ENCODE measurements at places on chromosomes 5 and 9. TPM values are rescaled to one million over a fixed set of nuclear protein-coding genes. Genes with fewer than 3 reads are reported as not detected.

The ADAMTS16 gene
- 1.0 TPM for total RNA-seq

GRCh38 chr5:135876146-135876545 is 19.5 kb downstream of the IL9 start:
- no peaks in the 10 kb centered on the region for H3K27me3 ChIP-seq
- no peak for DNase-seq
- no peak overlapping the region for H3K4me3 ChIP-seq
- no peak overlapping the region for H3K27ac ChIP-seq
- no peaks in the 10 kb centered on the region for H3K36me3 ChIP-seq

The IFNB1 gene
- total RNA-seq, result not detected

DNA sequence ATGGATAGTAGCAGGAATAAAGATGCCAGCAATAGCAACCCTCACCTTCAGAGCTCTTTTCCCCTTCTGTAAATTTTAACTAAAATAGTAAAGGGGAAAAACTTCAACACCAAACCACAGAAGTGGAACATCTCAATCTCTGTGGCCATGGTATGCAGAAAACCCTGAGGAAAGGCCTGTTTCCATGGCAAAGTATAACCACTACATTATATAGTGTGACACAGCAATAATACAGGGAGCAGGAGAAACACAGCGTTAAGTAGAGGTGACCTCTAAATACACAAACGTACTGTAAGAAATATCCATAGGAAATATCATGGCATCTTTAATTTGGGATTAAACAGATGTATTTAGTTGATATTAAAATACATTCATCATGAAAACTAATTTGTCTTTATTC is 106.4 kb downstream of the SLC24A2 start:
- no peak overlapping the region for H3K4me3 ChIP-seq
- no peak overlapping the region for H3K27ac ChIP-seq
- no peaks in the 10 kb centered on the region for H3K27me3 ChIP-seq
- H3K4me1 ChIP-seq, result no peaks in the 10 kb centered on the region
- DNase-seq, result no peak

- no peaks in the 10 kb centered on the region for H3K27me3 ChIP-seq
- no peak for DNase-seq
- no peaks in the 10 kb centered on the region for H3K36me3 ChIP-seq
- H3K4me3 ChIP-seq, result no peak within 1 kb of the TSS
- no peaks in the 10 kb centered on the region for H3K4me1 ChIP-seq
These were observed at the start of gene TXNDC8 for GRCh38 chr9:110337727-110338126. TXNDC8 (minus strand) TSS chr9:110337863.

The GDNF gene
- not detected for total RNA-seq

GRCh38 chr5:10724781-10725507 is 36.1 kb downstream of the DAP start:
- H3K27ac ChIP-seq, result peak overlapping the region; percentile 91
- peak; percentile 39 for DNase-seq
- no peaks in the 10 kb centered on the region for H3K27me3 ChIP-seq
- H3K4me1 ChIP-seq, result peaks cover 43% of the 10 kb centered on the region
- H3K36me3 ChIP-seq, result no peaks in the 10 kb centered on the region
- no peak overlapping the region for H3K4me3 ChIP-seq

DNA sequence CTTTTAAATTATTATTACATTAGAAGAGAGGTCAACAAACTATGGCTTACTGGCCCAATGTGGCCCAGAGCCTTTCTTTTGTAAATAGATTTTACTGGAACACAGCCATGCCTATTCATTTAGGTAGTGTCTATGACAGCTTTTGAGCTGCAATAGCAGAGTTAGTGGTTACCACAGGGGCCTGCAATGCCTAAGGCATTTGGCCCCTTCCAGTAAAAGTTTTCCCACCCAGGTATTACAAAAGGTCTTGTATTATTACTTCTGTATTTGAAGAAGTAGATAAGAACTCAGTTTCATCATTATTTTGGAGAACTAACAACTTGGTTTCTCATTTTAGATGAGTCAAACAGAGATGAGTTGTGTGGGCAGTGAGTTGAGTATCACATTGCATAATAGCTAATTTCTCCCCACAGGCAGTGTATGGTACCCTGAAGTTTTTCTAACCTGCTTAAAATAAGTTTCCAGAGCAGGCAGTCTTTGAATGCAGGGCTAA is 9.5 kb downstream of the MTRR start:
- H3K27me3 ChIP-seq, result no peaks in the 10 kb centered on the region
- peaks cover 19% of the 10 kb centered on the region for H3K4me1 ChIP-seq
- H3K36me3 ChIP-seq, result no peaks in the 10 kb centered on the region
- no peak overlapping the region for H3K27ac ChIP-seq
- no peak for DNase-seq

- DNase-seq, result no peak
- no peaks in the 10 kb centered on the region for H3K36me3 ChIP-seq
- H3K27ac ChIP-seq, result no peak overlapping the region
- no peaks in the 10 kb centered on the region for H3K27me3 ChIP-seq
- no peaks in the 10 kb centered on the region for H3K4me1 ChIP-seq
- no peak overlapping the region for H3K4me3 ChIP-seq
These were observed 51.4 kb downstream of the CDH6 start for GRCh38 chr5:31244921-31245320.
